SK-N-MC (cell line): ENCODE measurements at places on chromosomes 2 and 18.

DNA sequence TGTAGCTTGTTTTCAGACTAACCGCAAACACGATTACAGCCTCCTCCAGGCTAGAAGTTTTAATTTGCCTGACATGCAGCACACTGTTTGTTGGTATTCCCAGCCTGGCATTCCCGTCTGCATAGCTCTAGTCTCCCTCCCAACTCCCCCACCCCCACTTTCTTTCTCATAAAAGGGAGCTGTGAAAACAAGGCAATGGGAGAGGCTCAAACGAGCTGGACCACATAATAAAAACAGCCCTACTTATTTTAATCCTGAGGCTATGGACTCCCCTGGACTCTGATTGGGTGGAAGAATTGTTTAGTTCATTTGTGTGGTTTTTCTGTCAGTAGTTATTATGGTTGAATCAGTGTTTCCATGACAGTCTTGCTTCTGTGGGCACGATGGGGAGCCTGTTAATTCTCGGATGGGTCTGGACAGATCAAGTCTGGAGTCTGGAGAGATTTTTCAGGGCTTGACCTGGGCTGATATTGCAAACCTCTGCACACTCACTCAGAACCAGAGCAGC is 1.2 kb downstream of the STON1 start:
- DNase-seq, result peak; percentile 61

DNA sequence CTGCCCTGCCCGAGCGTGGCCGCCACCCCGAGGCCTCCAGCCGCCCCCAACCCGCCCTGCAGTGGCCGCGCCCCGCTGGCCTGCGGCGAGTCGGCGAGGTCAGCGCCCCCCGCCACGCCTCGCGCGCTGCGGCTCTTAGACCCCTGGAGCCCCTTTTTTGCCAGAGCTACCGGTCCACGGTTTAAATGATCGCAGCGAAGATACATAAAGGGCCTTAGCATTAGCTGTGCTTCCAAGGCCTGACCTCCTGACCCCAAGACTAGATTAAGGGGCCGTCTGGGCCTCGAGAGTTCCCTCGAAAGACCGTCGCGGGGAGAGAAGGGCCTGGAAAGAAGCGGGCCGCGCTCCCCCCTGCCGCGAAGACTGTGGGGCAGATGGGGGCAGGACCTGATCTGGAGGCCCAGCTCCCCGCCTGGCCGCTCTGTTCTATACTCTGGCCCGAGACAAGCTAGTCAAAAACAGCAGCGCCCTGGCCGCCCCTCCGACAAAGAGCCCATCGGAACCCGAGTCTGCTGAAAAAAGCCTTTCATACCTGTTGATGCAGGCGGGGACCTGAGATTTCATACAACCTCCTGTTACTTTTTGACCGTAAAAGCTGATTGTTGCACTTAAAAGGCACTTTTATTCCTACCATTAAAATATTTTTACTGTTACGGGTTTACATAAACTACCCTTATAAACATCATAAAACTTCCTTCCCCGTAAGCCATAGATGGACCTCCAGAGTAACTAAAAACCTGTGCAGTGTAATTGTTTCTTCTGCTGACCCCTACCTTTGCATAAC is 68.7 kb upstream of the PSMD14 start:
- no peak for DNase-seq

DNA sequence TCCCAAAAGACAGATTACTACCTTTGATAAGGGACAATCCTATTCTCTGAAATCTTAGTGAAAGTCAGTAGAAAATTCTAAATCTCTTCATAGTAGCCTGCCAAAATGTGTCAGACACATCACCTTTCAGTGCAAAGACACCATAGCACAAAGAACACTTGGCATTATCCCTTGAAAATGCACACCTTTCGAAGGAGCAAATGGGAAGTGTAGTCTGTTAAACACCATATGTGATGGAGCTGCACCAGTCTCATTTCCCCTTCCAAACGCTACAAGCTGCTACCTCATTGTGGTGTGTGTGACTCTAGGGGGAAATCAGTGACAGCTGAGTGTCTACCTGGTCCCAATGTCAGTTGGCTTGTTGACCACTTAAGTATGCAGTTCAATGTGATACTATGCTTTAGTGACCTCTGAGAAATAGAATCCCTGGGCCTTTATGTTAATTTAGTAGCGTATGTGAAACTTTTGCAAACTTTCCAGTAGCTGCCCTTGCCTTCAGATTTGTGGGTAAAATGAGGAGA is 551.7 kb downstream of the ARHGAP15 start:
- no peak for DNase-seq

- DNase-seq, result no peak
Measured at GRCh38 chr2:88493481-88493880, 41.0 kb upstream of the FOXI3 start.
